ENCODE measurements at places on chromosomes 13 and 19.

DNA sequence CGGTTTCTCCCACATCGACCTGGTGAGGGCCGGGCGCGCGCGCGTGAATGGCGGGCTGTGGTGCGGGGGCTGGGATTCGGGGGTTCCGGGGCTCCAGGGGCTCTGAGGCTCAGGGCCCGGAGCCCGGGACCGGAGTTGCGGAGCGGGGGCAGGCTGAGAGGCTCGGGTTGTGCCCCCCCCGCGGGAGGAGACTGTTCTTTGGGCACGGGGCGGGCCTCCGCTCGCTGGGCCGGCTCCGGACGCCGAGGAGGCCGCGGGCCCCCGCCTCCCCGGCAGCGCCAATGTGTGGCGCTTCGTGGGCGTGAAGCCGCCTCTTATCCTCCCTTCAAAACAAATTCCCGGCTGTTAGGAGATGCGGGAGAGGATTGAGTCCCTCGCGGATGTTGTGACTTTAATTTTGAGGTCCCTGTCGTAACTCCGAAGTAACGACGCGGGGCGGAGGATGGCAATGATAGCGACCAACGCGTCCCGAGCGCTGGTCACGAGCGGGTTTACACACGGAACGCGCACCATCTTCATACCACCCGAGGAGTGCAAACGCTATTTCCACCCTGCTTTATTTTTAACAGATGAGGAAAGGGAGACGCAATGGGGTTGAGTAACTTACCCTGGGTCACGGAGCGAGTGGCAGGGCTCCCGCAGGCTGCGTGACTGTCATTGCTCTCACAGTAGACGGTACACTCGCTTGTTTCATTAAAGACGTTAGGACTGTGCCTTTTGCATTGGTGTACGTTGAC, 536 bp downstream of the UBA2 start:
- no peak for DNase-seq

GRCh38 chr19:11296264-11296663, 304 bp downstream of the TSPAN16 start:
- DNase-seq: no peak

DNA sequence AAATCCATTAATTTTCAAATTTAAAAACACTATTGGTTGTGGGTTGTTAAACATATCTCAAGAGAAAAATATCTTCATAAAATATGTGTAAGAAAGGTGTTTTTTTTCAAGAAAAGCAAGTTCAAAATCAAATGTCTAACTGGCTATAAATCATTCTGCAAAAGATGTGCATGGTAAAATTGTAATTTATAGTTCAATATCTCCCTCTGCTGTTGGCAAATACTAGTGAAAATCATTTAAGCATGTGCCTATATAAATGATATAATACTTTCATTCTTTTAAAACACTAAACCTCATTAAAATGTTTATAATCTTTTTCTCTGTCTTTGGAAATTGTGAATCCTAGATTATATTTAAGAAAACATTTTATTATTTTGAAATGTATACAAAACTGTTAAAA, 17.2 kb upstream of the SLITRK6 start:
- DNase-seq: no peak

DNA sequence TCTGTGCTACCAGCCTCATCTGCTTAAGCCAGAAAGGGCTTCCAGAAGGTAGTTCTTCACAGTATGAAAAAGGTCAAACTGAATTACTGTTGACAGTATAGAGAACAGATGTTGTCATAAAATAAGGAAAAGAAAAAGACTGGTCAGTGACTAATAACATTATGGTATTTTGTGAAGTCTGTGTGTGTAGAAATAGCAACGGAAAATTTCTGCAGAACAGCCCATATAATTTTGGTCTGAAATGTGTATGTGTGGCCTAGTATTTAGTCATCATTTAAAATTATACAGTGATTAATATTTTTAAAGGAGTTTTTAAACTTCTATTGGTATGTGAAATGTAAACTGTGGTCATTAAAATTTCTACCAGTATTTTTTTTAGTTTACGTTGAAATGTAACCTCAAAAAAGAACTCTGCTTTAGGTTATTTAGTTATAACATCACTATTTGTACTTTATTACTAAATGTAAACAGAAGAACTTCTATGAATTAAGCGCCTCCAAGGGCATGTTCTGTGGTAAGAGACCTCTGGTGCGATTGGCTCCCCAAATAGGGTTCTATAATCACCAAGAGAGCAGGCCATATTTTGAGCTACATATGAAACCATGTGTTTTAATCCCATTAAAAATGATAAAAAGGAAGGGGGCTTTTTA, 3.3 kb upstream of the GPR183 start:
- no peak for DNase-seq

- DNase-seq: no peak
Measured at GRCh38 chr13:112846411-112847115, 122.5 kb upstream of the MCF2L start.

- no peak for DNase-seq
Measured at GRCh38 chr19:28258829-28259228, 954.1 kb downstream of the UQCRFS1 start.

DNA sequence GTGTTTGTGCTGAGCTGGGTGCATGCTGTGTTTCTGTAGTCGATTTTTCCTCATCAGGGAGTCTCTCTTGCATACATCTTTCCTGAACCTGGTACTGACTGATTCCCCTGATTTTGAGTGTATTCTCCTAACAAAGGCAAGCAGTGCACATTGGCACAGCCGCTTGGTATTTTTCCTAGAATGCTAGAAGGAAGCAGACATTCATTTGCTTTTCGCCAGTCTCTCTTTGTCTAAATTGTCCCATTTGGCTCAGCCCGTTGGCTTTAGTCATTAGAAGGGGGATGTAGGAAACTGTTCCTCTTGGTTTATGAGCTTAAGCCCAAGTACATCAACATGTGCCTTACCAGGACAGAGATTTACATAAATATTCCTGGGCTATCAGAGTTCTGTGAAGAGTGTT, 266.1 kb upstream of the TMTC4 start:
- DNase-seq: no peak

- no peak for DNase-seq
Measured at GRCh38 chr19:18083929-18084684, 2.6 kb downstream of the IL12RB1 start.

- DNase-seq: no peak
Measured at GRCh38 chr19:6721773-6722172, 1.3 kb upstream of the C3 start.

DNA sequence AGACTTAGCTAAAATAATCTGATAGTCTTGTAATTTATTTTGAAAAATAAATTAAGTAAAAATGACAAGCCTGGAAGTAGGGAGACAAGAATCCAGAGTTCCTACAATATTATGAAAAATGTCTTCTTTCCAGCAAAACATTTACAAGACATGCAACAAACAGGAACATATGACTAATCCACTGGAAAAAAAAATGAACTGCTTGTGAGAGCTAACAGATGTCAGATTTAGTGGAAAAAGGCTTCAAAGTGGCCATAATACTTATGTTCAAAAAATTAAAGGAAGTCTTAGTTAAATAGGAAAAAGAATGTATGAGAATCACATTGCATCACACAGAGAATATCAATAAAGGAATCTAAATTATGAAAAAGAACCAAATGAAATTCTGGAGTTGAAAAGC, 2082.0 kb upstream of the PCDH20 start:
- DNase-seq: no peak

GRCh38 chr19:19597809-19598306, 20.6 kb downstream of the PBX4 start:
- no peak for DNase-seq

GRCh38 chr13:36480726-36481427, 48.6 kb downstream of the CCNA1 start:
- no peak for DNase-seq

DNA sequence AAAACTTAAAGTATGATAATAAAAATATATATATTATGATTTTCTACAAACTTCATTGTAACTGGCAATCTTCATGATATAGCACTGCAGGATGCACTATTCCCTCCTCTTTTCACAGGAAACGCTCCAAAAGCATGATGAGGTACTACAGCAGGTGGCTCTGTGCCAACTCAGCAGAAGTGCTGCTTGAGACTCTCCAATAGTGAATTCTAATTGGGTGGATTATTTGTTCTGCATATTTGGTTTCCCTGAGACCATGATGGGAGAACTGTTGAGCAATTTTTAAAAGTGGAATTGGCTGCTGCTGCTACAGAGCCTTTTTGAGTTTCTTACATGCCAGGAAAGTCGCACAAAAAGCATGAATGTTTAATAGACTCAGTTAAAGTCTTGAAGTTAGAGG, 1782.4 kb upstream of the PCDH20 start:
- DNase-seq: no peak

DNA sequence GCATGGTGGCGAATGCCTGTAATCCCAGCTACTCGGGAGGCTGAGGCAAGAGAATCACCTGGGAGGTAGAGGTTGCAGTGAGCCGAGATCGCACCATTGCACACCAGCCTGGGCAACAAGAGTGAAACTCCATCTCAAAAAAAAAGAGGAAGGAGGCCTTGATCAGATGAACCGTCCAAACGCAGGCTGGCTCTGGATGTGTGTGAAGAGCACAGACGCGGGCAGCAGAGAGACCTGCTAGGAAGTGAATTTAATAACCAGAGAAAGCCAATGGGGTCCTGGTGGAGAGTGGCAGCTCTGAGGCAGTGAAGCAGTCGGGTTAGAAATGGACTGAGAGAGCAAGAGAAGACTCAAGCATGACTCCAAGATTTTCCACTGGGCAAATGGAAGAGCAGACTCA, 136.5 kb downstream of the RNF17 start:
- no peak for DNase-seq

GRCh38 chr13:97353927-97354675, 79.9 kb upstream of the RAP2A start:
- DNase-seq: no peak

DNA sequence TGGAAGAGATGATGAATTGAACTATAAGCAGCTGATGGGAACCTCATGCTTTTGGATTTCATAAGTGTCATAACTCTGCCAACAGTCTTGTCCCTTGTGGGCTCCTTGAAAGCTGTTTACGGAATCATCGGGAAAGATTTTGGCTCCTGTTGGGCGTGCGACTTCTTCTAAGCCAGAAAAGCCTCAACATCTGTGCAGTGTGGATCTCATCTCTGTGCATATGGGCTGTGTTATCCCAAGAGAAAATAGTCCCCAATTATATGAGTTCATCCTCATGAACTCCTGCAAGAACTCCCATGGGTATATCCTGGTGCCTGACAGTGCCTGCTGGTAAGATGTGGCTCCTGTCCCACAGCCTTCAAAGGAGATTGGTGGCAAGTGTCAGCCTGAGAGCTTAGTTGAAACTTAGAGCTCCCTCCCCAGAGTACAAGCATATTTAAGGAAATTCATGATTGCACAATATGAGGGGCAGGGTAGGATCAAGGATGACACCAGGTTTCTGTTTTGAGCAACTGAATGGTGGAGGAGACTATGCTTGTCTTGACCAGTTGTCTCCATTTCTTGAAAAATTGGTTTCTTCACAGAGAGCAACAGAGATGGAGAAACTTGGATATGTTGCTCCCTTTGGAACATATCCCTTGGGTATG, 243.5 kb downstream of the ITGBL1 start:
- no peak for DNase-seq

DNA sequence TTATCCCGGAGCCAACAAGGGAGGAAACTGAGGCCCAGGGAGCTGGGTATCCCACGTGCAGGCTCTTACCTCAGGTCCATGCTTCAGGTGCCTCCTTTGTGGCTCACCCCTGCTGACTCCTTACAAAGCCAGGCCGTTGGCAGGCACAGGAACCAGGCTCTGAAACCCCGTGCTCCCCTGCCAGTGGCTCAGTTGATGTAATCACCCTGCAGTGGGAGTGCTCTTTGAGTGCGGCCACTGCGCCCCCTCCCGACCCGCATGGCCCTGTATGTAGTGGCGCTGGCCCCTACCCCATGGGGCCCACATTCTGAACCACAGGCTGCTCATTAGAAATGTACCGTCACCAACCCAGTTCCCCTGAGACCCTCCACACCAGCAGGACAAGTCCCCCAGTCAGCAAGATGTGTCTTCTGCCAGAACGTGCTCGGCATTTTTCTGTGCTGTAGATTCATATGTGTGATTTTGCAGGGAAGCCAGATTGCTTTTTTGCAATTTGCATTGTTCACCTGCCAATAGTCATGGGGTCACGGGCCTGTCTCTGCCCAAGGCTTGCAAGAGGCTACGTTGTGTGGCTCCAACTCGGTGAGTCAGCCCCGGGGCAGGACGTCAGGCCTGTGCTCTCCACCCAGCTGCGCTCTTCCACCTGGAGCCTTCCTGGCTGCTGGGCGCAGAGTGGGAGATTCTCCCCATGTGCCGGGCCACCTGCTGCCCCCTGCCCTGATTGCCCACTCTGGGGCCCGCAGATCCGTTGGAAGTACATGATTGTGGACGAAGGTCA, 60.3 kb downstream of the SMARCA4 start:
- DNase-seq: no peak

- DNase-seq: no peak
Measured at GRCh38 chr13:111546921-111547675, 226.7 kb downstream of the TEX29 start.

- DNase-seq: no peak
Measured at GRCh38 chr19:30148039-30148790, 206.2 kb downstream of the URI1 start.

- no peak for DNase-seq
Measured at GRCh38 chr13:95745289-95745688, 68.3 kb downstream of the DNAJC3 start.
